ENCODE measurements at places on chromosomes 11 and 22.
A peak's percentile ranks its signal among the peaks of the same experiment; 100 is the strongest.

GRCh38 chr11:35380603-35381002 lies 38.8 kb downstream of the SLC1A2 start:
- DNase-seq, result no peak

DNA sequence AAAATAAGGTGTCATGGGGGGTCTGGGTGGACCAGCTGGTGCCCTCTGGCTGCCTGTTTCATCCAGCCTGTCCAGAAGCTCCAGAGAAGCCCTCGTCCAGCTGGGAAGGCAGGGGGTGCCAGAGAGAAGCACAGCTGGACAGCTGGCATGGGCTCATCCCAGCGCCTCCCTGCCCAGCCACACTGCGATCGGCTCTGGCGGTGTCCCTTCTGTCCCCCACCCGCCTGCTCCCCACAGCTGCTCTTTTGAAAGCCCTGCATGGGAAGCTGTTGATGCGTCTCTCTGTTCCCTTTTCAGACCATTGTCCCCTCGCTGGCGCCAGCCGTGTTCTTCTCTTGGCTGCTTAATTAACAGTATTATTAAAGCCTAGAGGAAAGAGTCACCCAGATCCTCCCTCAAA lies 86.5 kb downstream of the MN1 start:
- DNase-seq, result peak; percentile 23

GRCh38 chr22:24588381-24588756 lies 4.5 kb downstream of the LRRC75B start:
- no peak for DNase-seq

DNA sequence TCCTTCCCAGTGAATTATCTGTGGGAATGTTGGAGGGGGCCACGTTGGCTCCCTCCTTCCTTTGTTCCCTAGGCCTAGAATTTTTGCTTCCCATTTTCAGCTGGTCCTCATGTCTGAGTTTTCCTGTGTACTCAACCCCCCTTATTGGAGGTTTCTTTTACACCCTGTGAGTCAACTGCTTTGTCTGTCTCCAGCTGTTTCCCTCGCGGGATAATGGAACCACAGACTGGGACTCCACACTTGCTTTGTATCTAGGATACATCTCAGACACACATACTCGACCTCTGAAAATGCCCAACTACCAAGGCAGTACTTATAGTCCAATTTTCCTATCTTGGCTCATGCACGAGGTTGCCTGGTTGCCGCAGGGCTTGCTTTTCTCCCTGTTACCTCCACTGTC lies 352.7 kb upstream of the MPPED2 start:
- DNase-seq, result no peak

DNA sequence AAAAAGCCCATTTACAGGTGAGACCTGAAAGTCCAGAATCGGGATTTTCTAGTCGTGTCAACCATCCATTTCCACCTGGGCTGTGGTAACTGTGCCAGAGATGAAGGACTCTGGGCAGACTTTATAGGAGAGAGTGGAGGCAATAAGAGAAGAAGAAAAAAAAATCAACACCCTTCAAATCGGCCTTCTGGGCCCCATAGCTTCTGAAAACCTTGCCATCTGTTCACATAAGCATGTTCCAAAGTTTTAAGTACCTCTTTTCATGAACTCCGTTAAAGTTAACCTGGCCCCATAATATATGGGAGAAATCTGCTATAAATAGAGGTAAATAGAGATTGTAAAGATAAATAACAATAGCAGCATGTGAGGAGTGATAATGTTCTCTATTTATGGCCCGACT lies 470.5 kb downstream of the MIAT start:
- DNase-seq, result no peak

GRCh38 chr11:107740271-107740670 lies 28.4 kb upstream of the SLN start:
- no peak for DNase-seq

DNA sequence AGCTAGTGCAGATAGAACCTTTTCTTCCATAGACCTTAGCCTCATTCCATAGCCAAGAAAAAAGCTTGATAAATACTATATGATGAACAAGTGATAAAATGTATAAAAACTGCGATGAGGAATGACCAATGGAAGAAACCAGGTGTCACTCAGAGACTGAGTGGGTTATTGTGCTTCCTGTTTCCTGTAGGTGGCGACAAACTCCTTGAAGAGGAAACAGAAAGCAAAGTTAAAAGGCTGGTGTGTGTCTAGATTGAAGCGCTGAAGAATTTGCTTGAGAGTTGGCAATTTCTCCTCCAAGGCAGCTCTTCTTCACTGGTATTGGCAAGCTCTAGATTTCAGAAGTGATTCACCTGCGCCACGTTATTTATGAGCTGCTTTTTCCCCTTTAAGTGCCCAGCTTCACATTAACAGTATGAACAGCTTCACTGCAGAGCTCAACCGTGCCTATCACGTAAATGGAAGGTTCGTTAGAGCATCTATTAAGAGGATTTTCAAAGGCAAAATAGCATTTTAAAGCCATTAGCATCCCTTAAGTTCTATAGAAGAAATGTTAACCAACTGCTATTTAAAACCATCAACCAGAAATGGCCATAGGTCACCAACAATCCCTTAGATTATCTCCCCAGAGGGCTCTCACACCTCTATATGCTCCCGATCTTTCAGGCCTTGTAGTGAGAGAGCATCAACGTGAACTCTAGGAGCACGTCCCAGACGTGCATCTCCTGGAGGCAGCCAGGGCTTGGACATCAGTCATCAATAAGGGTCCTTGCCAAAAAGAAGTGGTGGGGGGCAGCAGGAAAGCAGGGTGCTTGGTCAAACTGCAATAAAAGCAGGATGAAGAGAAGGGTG lies 179.4 kb downstream of the CADM1 start:
- peak; percentile 52 for DNase-seq

- no peak for DNase-seq
Measured at GRCh38 chr11:123457187-123457770, 27.2 kb downstream of the GRAMD1B start.

DNA sequence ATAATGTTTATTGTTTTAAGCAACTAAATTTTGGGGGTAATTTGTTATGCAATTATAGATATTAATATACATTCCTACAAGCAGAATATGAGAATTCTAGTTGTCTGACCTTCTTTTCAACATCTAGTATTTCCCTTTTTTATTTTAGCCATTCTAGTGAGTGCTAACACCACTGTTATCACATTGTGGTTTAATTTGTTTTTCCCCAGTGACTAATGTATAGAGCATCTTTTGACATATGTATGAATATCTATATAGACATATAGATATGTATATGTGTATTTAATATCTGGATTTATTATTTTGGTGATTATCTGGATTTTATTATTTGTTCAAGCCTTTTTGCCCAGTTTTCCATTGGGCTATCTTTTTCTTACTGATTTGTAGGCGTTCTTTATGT lies 66.6 kb downstream of the STIM1 start:
- no peak for DNase-seq

DNA sequence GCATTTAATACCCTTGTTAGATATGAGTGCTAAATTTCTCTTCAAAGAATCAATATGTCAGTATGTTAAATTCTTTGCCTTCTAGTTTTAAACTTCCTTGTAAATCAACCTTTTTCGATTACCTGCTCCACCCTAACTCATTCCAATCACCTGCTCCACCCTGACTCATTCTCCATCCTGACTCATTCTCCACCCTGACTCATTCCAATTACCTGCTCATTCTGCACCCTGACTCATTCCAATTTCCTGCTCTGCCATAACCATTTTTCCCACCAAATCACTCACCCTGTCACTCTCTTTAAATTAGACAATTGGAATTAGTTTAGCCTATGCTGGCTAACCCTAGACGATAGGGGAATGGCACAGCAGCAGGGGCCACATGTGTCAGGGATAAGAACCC lies 519.5 kb upstream of the LRRC4C start:
- DNase-seq, result no peak

DNA sequence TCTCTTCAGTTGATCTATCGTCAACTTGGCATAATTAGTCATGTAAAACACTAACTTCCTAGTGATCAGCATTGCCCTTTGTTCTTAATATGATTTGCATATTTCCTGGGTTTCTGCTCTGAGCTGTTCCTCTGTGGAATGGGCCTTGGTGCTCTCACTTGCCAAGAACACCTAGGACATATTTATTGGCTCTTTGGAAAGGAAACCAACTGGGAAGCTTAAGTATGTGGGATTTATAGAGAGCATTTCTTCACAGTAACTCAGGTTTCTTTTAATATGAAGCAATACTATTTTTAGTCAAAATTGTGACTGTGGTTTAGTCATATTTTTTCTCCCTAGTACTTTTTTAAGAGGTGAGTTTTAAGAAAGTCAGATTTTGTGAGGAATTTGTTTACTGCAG lies 28.8 kb downstream of the FAT3 start:
- DNase-seq, result no peak

GRCh38 chr11:102415304-102415916 lies 37.2 kb downstream of the TMEM123 start:
- DNase-seq, result no peak

DNA sequence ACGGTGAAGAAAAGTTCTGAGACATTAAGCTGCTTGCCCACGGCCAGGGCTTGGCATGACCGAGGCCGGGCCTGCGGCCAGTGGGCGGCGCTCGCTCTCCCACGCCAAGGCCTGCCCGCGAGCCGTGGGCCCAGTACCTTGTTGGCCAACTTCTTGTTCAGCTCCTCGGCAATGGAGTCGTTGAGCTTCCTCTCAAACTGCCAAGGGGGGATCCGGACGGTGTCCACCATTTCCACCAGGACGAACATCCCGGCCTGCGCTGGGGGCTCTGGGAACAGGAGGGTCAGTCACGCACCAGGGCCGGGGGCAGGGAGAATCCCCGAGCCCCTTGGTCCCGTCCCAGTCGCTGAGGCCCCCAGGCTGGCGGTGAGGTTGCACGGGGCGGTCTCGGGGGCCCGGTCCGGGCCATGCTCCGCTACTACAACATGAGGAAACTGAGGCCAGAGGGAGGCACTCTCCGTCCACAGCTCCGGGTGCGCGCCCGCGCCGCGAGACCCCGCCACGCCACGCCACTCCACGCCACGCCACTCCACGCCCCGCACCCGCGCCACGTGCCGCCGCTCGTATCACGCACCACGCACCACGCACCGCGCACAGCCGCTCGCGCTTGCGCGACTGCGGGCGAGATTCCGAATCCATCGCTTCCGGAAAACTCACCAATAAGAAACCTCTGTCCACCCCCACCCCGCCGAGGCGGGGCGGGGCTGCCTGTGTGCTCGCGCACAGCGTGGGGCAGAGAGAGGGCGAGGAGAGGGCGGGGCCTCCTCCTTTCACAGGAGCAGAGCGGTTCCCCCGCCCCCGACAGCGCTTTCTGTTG lies at the start of gene POLR3H:
POLR3H (minus strand) TSS at position 617 of the 817 bp plus-strand sequence; CDS start at position 248, 369 bp downstream.
- peak; percentile 96 for DNase-seq

- DNase-seq, result no peak
Measured at GRCh38 chr11:120398132-120398531, 61.9 kb downstream of the ARHGEF12 start.

- no peak for DNase-seq
Measured at GRCh38 chr22:37747715-37748100, 50.9 kb downstream of the TRIOBP start.

DNA sequence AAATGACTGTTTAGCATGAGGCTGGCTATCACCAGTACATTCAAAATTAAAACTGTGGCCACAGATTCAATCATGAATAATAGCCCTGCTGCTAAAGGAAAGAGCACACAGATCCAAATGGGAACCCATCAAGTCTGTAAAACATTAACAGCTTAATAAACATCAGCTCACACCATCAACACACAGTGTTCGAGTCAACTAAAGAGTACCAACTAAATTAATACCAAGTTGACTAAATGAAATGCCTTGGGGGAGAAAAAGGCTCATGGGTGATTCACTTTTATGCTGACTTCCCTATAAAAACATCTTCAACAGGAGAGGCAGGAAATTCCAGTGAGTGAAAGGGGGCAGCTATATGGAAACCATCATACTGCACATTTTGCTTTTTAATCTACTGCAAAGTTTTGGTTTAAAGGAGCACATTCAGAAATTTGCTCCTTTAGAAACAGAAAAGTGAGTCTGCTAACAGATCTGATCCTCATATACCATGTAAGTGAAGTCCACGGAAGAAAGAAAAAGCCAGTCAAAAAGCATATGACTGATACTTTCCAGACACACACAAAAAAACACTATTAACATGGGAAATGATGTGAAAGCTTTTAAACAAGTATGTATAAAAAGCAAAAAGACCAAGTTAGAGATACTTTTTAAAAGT lies 16.3 kb downstream of the LGR4 start:
- no peak for DNase-seq

GRCh38 chr22:50535113-50535512 lies 5.3 kb upstream of the TYMP start:
- no peak for DNase-seq

GRCh38 chr11:92854952-92855351 lies 114.5 kb upstream of the MTNR1B start:
- DNase-seq, result no peak

- no peak for DNase-seq
Measured at GRCh38 chr11:118913411-118914125, 12.2 kb downstream of the BCL9L start.

DNA sequence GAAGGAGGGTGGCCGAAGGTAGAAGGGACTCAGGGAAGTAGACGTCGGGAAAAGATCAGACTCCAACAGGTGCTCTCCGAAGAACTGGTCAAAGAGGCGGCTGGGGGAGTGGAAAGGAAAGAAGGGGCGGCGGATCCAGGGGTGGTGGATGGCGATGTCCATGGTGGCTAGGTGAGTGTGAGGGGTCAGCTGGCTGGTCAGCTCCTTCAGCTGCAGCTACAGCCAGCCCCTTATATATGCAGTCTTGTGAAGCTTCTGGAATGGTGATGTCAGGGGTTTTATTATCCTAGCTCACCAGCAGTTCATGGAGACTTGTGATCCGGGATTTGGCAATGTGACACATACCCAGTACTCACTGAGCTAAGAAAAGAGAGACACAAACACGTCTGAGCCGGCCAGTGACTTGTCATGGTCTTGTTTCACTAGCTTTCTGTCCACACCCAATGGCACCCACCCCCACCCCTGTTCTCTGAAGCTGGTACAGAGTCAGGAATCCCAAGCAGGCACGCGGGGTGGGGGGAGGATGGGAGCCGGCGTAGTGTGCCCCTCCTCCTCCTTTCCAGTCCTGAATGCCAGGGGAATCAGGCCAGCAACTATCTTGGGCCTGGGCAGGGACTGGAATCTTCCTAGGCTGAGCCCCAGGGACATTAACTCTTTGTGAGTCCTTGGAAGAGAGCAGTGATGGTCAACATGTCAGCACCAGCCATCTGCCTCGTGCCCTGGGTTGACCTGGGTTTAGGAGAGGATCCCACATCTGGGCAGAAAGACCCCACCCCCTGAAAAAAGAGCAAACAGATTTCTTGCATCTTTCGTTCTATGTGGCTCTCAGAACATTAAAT lies at the start of gene CRYAB:
CRYAB (minus strand) TSS at position 208 of the 839 bp plus-strand sequence; CDS start at position 162, 46 bp downstream.
- DNase-seq, result no peak

DNA sequence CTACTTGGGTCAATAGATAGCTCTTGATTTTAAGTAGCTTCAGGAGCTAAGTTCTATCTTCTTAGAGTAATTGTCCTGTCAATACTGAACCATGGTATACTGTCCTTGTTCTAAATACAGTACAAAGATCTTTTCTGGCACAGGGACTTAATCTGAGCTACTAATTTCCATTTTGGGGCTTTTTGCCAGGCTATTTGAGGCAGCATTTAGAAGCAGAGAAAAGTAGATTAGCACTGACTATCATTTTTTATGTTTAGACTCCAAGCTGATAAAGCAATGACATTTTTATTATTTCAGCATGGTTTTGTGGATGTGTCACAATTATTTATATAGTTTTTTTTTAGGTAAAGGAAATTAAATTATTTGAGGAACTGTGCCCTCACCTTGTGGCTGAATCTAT lies 163.2 kb downstream of the FAT3 start:
- no peak for DNase-seq

- DNase-seq, result no peak
Measured at GRCh38 chr22:37514526-37515051, 4.6 kb downstream of the CARD10 start.

GRCh38 chr22:17387356-17387755 lies 18.1 kb downstream of the CECR2 start:
- DNase-seq, result no peak

GRCh38 chr11:43988040-43988817 lies 45.8 kb downstream of the C11orf96 start:
- DNase-seq, result no peak
